ENCODE measurements at places on chromosomes 7 and 10.

DNA sequence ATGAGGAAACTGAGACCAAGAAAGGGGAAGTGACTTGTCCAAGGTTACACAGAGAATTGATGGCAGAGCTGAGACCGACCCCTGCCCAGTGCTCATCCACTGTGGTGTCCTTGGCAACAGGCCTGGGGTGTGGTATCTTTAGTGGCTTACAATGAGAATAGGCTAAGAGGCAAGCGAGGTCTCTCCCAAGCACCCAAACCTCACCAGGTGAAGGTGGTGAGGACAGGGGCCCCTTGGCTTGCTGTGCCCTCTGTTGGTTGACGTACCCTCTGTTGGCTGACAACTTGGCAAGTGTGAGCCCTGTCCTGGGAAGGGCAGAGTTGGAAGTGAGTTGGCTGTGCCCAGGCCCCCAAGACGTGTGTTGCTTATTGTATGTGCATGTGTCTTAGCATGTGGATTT, 166.9 kb downstream of the GRK5 start:
- no peak for DNase-seq

DNA sequence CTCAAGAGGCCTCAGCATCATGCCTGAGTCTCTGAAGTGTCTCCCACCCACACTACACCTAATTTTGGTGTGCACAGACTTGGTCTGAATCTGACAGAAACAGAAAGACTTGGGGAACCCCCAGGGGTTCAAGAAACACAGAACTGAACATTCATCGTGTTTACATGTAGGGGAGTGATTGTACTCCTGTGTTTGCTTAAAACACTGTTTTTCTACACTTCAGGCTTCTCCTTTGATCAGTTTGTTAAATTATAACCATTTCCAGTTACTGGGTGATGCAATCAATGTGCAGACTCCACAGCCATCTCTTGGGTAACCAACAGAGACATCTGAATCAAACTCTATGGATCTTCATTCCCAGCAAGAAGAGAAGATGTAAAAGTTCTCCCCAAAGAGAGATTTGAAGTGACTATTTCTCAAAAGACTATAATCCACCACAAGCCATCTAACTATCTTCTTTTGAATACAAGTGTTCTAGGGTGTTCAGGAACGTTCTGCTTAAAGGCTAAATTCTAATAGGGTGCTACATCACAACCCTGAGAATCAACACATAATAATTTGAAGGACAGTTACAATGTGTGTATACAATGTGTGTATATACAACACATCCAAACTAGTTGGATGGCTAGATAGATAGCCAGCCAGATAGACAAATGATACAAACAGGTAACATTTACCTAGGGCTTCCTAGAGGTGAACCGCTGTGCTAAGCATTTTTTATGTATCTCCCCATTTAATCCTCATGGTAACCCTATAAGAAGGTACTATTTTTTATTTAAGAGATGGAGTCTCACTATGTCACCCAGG, 34.2 kb downstream of the DNAJC12 start:
- no peak for DNase-seq

DNA sequence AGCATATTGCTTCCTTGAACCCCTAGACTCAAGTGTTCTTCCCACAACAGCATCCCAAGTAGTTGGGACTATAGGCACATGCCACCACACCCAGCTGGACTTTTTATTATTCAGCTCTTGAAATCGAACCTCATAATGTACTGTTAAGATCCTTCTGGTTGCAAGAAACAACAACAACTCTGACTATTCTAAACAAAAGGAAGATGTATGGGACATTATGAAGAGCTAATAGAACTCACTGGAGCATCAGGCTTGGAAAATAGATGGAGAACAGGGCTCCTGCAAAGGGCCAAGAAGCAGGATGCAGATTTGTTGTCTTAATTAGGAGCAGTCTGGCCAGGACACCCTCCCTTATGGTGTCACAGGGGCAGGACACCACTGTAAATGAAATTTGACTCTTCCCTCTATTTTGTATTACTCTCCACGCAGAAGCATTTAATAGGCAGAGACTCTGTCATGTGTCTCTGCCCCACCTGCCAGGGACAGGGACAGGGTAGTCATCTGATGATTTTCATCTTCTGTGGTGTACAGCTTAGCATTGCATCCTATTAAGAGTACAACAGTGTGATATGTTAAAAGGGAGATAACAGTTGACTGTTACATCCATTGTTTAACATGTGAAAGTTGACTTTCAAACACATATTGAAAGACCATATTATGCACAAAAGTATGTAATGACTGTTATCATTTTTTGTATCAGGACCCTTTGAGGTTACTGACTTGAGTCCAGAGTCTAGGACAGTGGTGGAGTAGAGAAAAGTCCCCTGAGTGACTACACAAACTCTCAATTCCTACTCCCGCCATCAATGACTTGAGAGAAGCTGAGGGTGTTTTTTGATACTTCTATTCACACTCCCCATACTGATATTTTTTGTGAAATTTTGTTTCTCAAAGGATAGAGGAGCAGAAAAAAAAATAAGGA, 157.3 kb downstream of the LRRC4 start:
- no peak for DNase-seq

- peak; percentile 65 for DNase-seq
Measured at GRCh38 chr10:69449841-69450240, 1.4 kb upstream of the TSPAN15 start.

GRCh38 chr7:2820508-2820934, 23.6 kb downstream of the GNA12 start:
- no peak for DNase-seq

DNA sequence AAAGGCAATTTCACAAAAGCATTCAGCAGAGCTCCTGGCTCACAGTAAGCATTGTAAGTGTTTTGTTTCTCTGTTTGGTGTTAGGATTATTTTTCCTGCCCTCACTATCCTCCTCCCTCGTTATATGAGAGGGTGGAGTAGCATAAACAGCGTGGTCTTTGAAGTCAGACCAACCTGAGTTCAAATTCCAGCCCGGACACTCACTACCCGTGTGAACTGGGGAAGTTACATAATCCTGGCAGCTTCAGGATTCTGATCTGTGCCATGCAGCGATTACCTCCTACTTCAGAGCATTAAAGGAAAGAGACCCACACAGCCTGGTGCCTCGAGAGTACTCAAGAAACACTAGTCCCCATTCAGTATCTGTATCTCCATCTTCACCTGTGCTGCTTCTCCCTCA, 386.5 kb downstream of the INHBA start:
- DNase-seq = no peak

GRCh38 chr7:21996641-21997040, 50.9 kb upstream of the CDCA7L start:
- DNase-seq = no peak

DNA sequence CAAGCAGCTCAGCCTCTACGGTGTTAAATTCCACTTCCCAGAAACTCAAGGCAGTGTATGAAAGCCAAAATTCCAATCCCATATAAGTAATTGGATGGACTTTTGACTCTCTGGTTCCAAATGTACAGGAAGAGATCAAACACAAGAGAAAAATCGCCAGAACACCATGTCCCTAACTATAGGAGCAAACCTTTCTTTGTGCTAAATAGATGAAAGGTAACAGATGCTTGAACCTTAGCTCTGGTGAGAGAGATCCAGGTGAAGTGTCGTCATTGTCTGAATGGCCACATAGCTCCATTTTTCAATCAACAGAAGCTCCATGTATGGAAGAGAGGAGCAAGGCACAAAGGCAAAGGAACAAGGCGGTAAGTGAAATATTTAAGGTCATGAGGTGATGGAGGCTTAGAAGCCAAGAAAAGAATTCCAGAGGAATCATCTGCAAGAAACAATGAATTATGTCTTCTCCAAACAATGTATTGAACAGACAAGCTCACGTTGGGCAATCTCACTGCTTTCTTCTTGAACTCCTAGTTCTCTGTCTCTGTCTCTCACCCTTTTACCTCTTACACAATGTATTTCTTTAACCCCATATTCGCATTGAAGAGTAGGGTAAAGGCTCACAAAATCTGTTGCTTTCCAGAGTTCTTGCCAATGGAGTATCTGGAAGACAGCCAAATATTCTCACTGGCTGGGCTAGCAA, 585.1 kb downstream of the GATA3 start:
- DNase-seq = no peak

DNA sequence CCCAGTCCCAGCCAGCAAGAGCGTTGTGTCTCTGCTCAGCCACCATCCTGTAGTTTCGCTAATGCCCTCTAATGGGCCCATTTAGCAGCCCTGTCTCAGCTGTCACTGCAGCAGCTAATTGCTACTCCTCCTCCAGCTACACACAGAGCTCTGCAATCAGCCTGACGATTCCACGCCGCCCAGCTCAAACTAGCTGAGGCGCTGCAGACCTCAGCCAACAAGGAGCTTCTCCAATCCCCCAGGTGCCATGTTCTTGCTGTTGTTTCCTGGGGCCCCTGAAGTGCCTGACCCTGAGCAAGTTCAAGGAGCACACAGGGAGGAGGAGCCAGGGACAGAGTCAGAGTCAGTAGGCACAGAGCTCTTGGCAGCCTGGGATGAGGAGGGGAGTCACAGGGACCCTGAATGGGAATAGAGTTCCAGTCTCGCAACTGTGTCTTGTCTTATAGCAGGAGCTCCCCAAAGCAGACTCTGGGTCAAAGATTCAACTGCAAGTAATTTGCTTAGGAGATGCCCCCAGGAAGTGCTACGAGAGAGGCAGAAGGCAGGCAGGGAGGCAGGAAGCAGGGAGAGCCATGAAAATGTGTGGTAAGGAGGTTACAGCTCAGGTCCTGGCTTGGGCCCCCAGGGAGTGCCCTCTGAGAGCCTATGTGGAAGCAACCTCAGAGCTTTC, 135.8 kb upstream of the UNC5B start:
- DNase-seq = no peak

GRCh38 chr10:46555713-46556514, 544 bp downstream of the GPRIN2 start:
- no peak for DNase-seq

GRCh38 chr7:31122649-31123058, 70.5 kb downstream of the ADCYAP1R1 start:
- DNase-seq = peak; percentile 36

DNA sequence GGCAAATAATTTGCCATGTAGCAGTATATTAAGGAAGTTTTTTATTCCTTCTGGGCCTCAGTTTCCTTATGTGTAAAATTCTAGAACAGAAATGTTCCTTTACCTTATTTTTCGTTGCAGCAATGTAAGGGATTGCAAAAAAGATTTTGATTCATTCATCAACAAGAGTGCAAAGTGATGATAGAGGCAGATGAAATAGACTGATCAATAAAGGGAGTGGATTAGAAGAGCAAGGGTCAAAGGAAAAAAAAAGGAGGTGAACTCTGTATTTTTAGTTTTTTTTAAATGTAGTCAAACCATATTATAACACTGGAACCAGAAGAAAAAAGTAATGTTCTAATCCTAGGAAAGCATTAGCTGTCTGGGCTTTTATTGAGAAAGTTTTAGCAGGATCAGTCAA, 14.7 kb downstream of the TPST1 start:
- no peak for DNase-seq

- DNase-seq = no peak
Measured at GRCh38 chr7:50379539-50379938, 70.6 kb downstream of the FIGNL1 start.

- no peak for DNase-seq
Measured at GRCh38 chr7:112266141-112266540, 59.6 kb downstream of the ZNF277 start.

- DNase-seq = no peak
Measured at GRCh38 chr7:155832581-155832981, 20.3 kb upstream of the SHH start.

GRCh38 chr10:93876381-93876780, 17.4 kb upstream of the SLC35G1 start:
- DNase-seq = no peak

- DNase-seq = peak; percentile 42
Measured at GRCh38 chr7:66099551-66100407, 14.9 kb upstream of the CRCP start.

DNA sequence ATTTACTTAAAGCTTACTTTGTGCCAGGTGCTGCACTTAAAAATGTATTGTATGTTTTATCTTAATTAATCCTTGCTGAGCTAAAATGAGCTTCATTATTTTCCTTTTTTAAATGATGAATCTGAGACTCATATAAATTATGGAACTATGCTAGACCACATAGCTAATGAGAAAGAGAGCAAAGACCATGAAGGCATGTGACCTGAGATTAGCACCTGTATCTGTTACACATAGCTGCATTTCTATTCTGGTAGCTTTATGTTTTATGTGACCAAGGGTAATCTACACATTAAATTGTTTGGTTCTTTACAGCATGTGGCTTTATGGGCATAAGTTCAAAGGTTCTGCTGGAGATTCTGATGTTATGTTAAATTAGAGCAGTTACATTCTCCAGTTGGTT, 839.1 kb upstream of the SORCS1 start:
- DNase-seq = no peak

DNA sequence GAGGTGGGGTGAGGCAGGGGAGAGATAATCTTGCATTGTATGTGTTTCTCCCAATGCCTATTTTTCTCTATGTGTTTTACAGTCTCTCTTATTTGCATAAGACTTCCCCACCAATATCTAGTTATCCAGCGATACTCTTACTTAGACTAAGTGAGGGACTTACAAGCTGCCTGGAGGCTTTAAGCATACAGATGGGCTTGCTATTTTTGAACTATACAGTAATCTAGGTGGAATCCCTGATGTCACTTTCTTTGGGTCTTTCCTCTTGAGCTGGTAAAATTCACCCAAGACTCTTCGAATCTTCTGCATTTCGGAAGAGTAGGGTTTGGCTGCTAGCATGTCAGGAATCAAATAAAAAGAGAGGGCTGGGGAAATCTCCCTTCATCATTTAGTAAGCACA, 76.6 kb downstream of the NDUFB2 start:
- DNase-seq = no peak

GRCh38 chr10:46293832-46294640, 7.2 kb downstream of the ANTXRL start:
- DNase-seq = no peak

DNA sequence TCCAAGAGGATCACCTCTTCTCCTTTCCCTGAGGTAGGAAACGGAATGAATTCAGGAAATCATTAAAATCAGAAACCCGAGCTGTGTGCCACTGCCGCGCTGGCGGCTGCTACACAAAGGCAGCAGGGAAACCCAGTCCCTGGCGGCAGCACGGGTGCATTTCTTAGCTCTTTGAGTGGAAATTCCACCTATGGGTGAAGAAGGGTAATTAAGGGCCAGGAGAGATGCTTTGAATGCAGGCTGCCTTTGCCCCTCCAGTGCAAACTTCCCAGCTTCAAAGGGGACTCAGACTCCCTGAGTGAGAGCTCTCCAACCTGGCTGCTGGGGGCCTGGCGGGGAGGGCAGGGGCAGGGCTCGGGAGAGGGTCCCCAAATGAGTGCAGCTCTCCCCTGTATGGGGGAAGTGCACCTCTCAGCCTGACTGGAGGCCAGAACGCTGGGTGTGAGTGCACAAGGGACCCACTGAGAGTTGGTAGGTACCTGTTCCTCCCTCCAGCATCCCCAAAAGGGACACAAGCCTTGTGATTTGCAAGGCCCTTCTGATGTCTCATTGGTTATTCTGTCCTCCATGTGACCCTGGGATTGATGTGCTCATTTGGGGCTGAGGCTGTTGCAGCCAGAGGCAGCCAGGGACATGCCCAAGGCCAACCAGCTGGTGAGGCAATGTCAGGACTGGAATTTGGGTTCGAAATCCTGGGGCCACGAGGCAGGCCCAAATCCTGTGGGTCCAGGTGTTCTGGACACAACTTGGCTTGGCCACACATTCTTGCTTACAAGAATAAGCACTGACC, 16.3 kb upstream of the ZMIZ1 start:
- peak; percentile 40 for DNase-seq

Data from CD4-positive, alpha-beta T cell treated with Interleukin-17A for 1 hour (primary cell).